ENCODE measurements at places on chromosomes 6 and 20.

DNA sequence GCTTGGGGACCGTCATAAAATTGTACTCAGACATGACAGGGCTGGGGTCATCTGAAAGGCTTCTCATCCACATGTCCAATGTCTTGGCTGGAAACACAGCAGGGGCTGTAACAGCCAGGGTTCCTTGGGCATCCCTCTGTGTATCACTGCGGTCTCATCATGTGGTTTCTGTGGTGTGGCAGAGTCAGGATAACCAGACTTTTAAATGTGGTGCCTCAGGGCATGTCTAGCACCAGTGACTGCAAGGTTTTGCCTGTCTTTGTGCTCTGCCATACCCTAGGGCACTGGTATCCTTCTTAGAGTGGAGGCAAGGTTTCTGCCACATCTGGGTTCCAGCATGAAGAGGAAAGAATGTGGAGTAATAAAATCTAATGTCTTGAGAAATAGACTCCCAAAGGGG lies 124.2 kb downstream of the PLEKHG1 start:
- no peak for DNase-seq

DNA sequence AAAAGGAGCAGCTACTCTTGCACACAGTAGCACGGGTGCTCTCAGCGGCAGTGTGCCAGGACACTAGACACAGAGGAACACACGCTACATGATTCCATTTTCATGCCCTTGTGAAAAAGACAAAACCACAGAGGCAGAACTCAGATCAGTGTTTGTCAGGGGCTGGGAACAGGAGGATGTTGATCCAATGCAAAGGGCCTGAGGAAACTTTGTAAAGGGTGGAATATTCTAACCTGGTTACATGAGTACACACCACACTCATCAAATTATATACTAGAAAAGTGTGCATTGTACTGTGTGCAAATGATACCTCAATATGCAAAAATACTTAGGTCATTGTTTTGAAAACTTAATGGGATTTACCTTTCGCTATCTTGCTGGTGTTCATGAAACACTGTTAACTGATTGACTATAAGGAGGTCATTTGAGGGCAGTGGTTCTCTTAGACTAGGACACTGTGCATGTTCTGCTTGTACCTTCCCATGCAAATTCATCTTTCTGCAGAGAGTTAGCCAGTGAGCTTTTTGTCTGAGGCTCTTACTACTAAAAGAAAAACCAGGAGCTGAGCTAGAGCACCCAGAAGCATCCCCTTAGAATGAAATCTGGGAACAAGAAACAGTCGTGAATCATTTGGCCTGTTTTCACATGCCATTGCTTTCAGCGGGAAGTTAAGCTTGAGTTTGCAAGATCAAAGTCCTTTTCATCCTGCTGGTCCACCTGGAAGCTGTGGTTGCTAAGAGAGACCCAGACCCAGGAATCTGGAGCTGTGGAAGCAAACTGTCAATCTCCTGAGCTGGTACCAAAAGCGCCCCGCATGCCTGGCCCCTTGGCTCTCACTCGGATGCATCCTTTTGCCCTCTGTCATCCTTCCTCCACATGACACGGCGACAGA lies 204.8 kb downstream of the TTLL2 start:
- DNase-seq: no peak

DNA sequence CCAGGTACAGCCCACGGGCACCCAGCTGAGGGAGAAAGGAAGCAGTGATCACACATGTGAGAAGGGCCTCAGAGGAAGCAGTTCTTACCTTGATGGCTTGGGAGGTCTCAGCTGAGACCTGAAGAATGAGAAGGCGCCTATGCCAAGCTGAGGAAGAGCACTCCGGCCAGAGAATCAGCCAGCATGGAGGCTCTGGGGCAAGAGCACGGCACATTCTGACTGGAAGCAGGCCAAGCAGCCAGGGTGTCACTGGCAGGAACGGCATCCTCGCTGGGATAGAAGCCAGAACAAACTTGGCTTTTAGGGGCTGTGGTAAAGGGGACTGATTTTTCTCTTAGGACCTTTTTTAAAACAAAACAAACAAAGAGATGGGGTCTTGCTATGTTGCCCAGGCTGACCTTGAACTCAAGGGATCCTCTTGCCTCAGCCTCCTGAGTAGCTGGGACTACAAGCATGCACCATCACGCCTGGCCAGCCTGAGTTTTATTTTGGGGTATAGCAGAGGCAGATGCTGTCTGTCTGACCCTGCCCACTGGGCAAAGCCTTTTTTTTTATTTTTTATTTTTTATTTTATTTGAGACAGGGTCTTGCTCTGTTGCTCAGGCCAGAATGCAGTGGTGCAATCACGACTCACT lies 17.6 kb downstream of the GHRH start:
- no peak for DNase-seq

DNA sequence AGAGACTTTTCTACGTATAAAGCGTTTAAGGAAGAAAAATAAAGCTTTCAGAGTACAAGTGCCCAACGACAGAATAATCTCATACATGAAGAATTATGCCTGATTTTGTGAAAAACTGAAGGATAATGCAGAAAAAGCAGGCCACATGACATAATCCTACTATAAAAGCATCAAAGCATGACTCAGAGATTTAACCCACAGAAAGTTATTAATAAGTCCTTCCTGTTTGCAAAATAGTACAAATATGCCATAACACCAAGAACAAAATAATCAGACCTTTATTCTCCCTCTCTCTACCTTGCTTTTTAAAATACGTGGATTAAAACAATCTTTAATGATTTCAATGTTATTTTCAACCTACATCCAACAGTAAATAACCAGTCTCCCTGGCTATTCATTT lies 118.6 kb upstream of the BCLAF1 start:
- no peak for DNase-seq

DNA sequence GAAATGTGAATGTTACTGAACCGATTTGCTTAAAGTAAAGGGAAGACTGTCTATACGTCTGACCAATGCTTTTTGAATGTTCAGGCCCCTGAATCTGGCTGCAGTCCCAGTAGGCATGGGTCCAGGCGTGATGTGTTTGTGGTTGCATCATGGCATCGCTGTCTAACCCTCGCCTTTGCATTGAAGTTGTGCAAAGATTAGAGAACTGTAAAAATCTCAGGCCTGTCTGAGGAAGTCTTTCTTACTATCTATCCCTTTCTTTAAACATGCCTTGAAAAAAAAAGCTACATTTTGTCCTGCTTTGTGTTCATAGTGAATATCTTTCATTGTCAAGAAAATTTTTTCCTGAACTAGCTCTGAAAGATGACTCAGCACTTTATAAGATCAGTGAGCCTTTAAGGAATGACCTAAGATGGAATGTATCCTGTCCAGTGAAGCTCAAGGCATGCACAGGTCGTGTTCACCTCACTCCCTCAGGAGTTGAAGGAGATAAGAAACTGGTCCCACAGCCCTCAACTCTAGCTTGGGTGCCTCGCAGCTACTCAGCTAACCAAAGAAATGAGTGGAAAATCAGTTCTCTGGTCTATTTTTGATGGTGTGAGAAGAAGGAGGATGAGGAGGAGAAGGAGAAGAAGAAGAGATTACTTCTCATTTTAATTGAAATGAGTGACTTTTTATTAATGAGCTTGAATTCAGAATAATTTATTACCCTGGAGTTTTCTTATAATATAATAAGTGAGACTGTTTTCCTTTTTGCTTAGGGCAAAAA lies 48.6 kb downstream of the TPD52L1 start:
- no peak for DNase-seq

DNA sequence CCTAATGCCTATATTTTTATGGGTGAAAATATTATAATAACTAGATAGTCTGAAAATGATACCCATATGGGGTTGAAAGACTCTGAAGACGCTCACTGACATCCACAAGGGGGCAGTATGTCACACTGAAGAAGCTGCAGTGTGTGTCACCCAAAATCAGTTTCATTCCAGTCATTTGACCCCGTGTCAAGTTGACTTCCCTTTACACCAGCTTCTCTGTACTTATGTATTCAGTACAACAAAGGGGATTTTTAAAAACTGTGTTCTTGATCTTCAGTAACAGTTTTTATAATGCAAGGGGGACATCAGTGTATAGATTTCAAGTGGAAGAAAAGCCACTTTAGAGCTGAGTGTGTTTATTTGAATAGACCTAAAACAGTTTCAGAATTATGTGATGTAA lies 19.3 kb downstream of the FAXC start:
- peak; percentile 41 for DNase-seq

DNA sequence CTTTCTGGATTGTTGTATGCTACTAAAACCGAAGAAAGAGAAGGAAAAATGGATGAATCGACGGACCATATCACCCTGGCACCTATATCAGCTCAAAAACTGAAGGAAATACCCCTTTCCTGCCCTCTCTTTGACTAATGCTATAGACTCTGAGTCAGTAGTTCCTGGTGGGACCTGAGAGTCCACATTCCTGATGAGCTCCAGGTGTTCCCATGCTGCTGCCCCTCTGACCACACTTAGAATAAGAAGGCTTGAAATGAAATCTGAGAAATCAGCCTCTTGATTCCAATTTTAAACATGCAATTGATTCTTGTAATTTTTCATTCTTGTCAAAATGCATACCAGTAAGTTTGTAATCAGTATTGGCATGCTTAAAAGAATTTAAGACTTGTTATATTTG lies 75.2 kb downstream of the PRL start:
- DNase-seq: no peak

DNA sequence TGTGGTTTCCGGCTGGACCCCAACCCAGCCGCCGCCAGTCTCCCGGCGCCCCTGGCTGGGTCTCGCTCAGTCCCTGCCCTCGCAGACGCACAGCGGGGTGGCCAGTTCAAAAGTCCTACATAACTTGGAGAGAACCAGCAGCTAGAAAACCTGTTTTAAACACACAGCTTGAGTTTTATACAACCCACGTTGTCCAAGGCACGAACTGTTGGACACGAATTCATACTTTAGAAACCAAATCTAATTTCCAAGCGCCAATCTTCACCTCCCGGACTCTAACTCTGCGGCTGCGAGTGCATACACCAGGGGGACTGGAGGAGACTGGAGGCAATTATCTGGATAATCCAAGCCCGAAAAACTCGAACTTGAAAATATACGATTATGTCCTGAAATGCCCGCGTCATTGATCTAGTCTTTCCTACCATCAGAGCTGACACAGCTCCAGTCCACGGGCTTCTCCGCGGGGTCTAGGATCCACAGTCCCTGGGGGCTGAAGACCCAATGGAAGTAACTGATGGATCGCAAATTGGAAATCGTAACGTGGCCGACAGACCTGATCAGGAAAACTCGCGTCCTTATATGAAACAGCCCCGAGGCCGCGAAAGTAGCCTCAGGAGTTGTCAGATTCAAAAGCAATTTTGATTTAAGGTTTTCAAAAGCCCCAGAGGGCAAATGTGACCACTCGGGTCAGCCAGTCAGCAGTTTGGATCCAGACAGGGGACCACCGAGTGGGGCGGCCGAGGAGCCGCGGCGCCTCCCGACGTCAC lies 843 bp upstream of the HEY2 start:
- no peak for DNase-seq

DNA sequence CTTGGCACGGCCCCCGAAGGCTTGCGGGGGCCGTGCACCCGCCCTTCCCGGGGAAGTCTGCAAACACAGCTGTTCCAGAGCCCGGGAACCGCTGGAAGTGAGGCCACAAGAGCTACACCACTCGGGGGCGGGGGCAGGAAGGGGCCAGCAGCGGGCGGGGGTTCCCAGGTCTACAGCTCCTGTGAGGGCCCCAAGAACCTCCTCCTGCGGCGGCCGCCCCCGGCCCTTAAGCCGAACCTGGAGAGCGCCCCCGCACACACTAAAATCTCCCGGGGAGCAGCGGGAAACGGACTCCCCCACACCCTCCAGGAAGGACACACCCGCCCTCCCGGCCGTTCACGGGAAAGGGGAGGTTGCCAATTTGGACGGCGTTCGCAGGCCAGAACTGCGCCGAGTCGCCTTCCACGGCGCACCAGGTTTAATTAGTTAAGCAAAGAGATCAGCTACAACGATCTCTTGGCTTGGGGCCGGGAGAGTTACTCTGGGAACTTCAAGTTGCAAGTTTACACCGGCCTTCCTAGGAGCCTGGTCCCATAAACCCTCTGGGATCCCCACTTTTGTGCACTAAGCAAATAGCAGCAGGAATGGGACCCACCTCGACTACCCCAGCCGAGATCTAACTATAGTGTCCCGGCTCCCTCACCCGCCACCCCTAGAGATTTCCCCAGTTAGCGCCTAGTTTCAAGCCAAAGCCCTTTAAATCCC lies 1.7 kb downstream of the JAG1 start:
- DNase-seq: no peak

- no peak for DNase-seq
Measured at GRCh38 chr20:52958211-52958610, 13.9 kb upstream of the TSHZ2 start.

GRCh38 chr6:112150363-112150762 lies 63.0 kb downstream of the FAM229B start:
- no peak for DNase-seq

DNA sequence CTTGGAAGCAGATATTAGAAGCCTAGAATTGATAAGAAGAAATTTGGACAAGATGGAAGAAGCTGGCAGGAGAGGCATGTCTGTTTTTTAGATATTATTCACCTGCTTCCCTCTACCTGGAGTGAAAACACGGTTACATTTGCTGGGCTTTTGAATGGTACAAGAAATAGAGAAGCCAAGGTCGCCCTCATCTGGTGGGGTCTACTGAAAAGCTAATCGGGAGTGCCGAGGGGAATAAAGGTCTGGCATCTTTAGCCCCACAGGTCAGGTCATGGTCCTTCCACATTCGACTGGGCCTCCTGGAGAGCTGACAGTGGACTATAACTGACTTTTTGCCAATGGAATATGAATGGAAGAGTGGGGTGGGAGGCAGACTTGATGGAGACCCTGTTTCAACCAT lies 4.6 kb upstream of the C2 start:
- DNase-seq: no peak

DNA sequence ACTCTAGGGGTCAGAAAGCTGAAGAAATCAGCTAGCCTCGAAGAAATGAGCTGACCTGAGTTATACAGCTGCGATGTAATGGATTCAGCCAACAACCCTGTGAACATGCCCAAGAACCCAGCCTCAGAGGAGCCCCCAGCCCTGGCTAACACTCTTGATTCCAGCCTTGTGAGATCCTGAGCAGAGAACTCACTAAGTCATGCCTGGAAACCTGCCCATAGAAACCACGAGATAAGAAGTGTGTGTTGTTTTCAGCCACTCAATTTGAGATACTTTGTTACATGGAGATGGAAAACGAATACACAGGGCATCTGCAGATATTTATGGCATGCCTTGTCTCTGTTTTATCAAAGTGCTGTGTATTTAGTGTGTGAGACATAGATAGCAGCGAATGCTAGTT lies 265.2 kb downstream of the QKI start:
- no peak for DNase-seq
